NCI-H1930 (cell line): ENCODE measurements at places on chromosomes 11 and 22.
A peak's percentile ranks its signal among the peaks of the same experiment; 100 is the strongest.

DNA sequence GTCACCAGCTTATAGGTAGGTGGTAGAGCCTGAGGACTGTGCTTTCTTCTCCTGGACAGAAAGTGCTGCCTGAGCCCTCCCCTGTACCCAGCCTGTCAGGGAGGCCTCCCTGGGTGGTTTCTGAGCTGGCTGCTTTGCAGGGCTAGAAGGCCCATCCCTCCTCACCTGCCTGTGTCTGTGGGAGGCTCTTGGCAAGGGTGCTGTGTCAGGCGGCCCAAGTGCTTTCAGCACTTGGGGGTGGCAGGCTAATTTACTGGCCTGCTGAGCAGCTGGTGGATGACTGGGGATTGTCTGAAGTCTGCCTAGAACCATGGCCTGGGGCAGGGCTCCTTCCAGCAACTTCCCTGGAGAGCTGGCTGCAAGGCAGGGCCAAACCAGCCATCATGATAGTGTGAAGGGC, 139.0 kb upstream of the NAV2 start:
- no peak for DNase-seq

DNA sequence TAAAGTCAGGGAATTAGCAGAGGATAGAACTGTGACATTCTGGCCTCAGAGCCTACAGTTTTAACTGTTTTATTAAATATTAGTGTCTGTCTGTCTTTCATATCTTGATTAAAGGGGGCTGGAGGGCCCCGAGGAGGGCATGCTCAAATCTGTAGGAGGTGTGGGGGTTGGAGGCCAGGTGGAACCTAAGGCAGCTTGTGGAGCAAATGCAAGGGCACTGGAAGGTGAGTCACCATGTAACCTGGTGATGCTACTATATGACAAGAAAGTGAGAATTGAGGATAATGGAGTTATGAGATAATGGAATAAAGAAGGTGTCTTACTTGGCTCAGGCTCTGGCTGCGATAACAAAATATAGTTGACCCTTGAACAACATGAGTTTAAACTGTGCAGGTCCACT, 27.3 kb upstream of the TMEM86A start:
- no peak for DNase-seq

- DNase-seq = no peak
Observed at GRCh38 chr22:40485813-40486667, 115.6 kb downstream of the SGSM3 start.

GRCh38 chr22:33213383-33214075, 155.3 kb upstream of the SYN3 start:
- no peak for DNase-seq

DNA sequence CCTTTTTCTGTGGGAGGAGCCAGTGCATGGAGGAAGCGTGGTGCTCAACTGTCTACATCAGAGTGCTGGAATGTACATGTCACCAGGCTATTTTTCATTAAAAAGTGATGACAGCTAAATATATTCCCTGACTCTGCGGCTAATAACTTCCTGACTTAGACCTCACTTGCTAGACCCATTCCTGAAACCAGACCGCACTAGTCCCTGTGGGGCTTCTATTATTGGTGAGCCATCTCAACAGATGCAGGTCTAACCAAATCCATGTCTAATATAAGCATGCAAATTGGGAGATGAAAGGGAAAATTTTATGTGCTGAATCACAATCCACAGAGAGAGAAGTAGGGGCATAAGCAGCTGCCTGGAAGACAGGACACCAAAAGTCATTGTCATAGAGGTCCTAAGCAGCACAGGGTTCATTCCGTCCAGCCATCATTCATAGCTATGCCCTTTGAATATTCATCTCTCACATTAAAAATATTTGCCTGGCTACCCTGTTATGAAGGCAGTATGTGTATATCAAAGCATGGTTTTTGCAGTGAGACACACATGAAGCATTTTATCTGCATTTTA, 110.9 kb upstream of the BLID start:
- no peak for DNase-seq

GRCh38 chr11:88169881-88170280, 5.4 kb downstream of the RAB38 start:
- DNase-seq = no peak

DNA sequence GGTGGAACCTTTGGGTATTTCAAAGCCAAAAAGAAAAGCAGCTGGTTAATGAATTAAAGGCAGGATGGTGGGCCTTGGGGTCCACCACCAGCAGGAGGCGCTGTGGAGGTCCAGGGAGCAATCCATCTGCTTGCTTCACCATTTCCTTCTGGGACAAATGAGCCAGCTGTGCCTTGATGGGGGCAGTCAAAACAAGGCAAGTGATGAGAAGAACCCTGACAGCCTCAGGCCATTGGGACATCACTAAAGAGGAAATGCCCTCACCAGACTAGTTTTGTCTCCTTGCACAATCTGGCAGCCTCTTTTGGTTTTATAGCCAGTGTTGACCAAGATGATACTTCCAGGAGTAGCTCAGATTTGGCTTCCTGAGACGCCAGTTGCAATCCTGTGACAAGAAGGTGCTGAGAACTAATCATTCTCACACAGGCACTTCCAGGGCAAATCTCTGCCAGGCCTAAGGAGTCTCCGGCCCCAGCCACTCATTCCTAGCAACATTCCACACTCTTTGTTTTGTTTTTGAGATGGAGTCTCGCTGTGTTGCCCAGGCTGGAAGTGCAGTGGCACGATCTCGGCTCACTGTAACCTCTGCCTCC, 38.2 kb upstream of the WEE1 start:
- no peak for DNase-seq

GRCh38 chr11:47257517-47258316, at the start of gene NR1H3:
Gene NR1H3, plus strand, starts transcription at chr11:47257996. Its CDS starts 1,221 bp downstream, at chr11:47259217.
- DNase-seq = no peak

- DNase-seq = no peak
Observed at GRCh38 chr11:134272381-134273316, 3.5 kb upstream of the GLB1L3 start.

- DNase-seq = no peak
Observed at GRCh38 chr22:42860968-42861367, 3.9 kb upstream of the ARFGAP3 start.

GRCh38 chr22:24407884-24408283, 19.5 kb upstream of the ADORA2A start:
- no peak for DNase-seq

DNA sequence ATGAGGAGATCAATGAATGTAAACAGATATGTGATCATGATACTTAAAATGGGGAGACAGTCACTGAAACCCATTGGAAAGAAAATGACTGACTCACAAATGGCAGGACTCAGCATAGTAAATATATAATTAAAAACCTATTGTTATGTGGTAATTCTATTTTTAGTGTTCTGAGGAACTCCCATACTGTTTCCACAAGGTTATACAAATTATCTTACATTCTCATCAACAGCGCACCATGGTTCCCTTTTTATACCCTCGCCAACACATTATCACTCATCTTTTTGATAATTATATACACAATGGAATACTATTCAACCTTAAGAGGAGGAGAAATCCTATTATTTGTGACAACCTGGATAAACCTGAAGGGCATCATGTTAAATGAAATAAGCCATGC, 17.1 kb downstream of the OR5B21 start:
- peak; percentile 59 for DNase-seq

- DNase-seq = no peak
Observed at GRCh38 chr11:118679483-118679882, at the start of gene TREH. Gene TREH, minus strand, starts transcription at chr11:118679650. Its CDS starts 23 bp downstream, at chr11:118679627.
